ENCODE measurements at places on chromosomes 7 and 10.
A peak's percentile ranks its signal among the peaks of the same experiment; 100 is the strongest.

GRCh38 chr10:129626309-129626708 lies 159.3 kb downstream of the MGMT start:
- DNase-seq = no peak

GRCh38 chr7:138247081-138247480 lies 170.8 kb downstream of the AKR1D1 start:
- DNase-seq = no peak

- peak; percentile 21 for DNase-seq
These were observed 2.4 kb upstream of the PKD1L1 start for GRCh38 chr7:47950714-47951113.

GRCh38 chr7:77266291-77266794 lies 66.7 kb upstream of the FGL2 start:
- DNase-seq = no peak

DNA sequence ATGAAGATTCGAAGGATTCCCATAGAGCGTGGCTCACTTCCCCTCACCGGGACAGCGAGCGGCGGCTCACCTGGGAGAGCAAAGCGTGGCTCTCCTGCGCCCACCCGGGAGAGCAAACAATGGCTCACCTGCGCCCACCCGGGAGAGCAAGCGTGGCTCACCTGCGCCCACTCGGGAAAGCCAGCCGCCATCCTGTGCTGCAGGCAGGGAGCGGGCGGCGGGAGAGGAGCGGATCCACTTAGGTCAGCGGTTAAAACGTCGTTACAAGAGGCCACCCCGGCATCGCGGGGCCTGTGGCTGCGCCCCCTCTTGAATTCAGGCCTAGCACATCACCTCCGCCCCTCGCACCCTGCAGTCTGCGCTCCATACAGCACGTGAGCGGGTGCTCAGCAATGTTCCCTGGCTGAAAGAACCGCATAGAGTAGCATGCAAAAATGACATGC lies 461 bp upstream of the FIGNL1 start:
- DNase-seq = no peak

DNA sequence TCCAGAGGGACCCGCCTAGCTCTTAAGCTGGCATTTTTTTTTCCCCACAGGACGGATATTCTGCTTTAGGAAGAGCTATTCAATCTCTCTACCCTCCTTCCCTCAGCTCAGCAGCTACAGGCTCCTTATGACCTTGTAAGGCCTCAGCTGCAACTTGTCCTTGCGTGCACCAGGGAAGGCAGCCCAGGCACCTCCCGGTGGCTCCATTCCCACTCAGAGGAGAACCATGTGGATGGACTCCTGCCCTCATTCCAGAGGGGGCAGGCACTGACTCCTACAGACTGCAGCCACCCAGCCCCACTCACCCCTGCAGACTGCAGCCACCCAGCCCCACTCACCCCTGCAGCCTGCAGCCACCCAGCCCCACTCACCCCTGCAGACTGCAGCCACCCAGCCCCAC lies 73.7 kb downstream of the ITIH5 start:
- DNase-seq = no peak

- DNase-seq = peak; percentile 82
These were observed 29.7 kb upstream of the SEC61G start for GRCh38 chr7:54788664-54789063.

- no peak for DNase-seq
These were observed 79.5 kb upstream of the PRSS58 start for GRCh38 chr7:142337054-142338001.

DNA sequence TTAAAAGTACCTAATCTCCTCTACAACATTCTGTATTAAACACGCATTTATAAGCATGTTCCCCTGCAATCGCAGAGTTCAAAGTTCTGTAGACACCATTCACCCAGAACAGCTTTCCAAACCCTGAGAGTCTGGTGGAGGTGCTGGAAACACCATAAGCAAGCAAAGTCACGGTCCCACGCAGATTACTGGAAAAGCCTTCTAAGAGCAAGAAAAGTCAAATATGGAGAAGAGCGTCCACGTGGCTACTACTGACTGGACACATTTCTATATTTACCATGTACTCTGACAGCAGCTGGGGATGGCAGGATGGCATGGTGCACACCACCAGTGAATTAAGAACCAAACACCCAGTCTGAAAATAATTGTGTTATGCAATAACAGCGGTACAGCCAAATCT lies 97.7 kb downstream of the PARD3 start:
- no peak for DNase-seq

DNA sequence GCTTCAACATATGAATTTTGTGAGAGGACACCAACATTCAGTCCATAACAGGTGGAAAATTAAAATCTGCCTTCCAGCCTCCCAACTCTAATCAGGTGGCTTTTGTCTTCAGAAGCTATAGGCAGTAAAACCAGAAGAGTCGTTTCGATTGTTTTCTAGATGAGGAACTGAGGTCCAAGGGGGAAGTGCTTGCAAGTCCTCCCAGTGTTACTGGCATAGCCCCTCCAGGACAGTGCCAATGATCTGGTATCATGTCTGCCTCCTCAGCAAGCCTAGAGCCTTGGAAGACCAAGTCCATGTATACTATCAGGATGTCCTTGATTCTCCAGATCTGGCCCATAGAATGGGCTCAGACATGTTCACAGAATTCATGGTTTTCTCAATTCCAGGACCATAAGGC lies 16.9 kb downstream of the CYP26A1 start:
- DNase-seq = no peak

GRCh38 chr7:96558530-96558929 lies 151.1 kb downstream of the SEM1 start:
- no peak for DNase-seq

DNA sequence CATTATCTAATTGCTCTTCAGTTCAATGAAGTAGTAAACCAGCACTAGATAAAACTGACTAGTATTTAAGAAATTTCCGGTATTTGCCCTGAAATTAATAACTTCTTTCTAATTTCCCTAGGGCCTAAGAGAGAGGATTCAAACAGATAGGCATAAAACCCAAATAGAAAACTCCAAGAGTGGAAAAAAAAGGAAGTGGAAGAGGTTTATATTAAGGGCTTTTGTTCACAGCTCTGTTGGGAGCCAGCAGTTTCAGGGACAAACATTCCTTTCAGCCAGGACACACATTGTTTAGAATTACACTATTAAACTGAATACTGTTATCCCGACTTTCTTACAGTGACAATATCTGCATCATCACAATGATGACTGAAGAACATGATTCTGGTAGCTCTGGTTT lies 3.6 kb downstream of the ODAD2 start:
- DNase-seq = no peak

DNA sequence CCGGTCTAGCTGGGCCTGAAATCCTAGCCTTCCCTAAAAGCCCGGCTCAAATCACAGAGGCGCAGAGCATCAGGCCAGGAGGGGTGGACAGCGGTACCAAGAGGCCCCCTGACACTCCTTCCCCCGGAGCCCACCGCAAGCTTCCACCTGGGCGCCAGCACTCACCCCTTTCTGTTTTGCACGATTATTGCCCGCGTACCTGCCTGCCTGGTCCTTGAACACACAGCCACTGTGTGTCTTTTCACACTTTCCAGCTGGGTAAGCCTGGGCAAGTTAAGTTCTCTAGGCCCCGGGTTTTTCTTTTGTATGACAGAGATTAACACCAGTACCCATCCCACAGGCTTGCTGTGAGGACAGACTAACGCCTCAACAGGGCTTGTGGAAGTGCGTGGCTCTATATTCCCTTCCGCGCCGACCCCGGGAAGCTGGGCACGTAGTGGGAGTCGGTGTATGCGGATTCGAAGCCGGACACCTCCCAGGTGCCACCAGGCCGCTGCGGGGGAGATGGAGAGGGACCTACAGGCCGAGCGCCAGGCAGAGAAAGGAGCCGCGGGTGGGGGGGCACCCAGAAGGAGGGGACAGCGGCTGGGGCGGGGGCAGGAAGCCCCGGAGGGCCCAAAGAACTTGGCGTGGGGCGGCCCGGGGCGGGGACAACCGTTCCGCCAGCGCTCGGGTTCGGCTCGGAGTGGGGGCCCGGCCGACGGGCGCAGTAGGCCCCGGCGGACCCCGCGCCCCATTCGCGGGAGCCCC lies 792 bp downstream of the ZNF746 start:
- peak; percentile 15 for DNase-seq

DNA sequence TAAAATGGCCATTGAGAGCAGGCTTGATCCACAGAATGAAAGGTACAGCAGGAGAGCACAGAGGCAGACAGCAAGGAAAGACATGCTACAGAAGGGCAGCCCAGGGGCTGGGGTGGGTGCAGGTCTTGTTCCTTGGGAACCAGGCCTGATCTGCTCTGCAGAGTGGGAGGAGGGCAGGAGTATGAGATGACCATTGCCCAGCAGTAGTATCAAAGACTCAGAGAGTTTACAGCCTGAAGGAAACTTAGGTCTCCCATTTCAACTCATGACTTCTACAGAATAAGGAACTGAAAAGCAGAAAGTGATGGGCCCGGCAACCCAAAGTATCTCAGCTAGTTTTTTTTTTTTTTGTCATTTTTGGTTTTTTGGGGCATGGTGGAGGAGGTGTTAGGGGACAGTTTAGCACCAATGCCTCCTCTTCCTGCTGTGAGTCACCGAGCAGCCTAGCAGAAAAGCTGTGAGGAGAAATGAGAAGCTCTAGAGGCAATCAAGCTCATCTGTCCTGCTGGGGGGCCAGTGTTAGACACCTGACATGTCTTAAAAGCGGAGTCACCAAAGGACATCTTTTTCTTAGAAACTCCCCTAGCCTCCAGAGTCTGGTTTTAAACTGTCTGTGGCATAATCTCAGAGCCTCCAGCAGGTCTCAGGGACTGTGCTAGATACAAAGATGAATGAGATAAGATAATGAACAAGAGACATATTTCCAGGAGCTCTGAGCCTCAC lies 34.3 kb upstream of the HERPUD2 start:
- no peak for DNase-seq

- DNase-seq = peak; percentile 56
These were observed at the start of gene CCSER2 for GRCh38 chr10:84328418-84329195. CCSER2 (plus strand) TSS chr10:84328589; CDS start chr10:84371053, 42,464 bp downstream.

DNA sequence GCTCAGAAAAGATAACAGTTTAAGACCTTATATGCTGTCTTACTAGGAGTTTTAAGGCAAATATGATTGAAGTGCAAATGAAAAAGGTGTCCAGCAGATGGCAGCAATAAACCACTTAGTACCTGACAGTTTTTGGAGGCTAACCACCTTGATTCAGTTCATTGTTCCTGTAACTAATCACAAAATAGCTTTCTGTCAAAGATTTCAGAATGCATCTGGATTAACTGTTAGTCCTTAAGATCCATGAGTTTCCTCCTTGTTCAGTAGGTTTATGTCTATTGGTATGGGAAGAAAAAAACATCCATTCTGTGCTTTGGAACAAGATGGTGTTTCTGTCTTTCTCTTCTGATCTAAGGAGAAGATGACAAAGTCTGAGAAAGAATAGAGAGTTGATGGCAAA lies 46.6 kb downstream of the CCSER2 start:
- peak; percentile 18 for DNase-seq

DNA sequence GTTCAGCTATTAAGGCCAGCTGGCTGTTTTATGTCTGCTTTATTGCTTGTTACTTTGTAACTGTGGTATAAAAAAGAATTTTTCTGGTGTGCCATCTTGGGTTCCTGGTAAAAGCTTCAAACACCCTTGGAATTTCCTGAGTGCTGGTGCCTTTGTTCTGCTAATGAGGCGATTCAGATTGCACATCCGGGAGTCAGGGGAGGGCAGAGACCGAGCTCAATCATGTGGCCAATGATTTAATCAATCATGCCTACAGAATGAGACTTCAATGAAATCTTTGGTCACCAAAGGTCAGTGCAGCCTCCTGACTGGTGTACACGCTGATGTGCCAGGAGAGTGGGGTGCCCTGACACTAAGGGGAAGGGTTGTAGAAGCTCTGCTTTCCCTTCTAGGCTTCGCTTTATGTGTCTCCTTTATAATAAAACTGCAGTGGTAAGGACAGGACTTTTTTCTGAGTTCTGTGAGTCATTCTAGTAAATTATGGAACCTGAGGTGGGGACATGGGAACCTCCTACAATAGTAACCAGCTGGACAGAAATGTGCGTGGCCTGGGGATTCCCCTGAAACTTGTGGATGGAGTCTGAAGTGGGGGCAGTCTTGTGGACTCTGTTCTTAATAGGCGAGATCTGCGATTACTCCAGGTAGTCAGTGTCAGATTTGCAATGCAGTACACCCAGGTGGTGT lies 69.4 kb upstream of the OGDHL start:
- DNase-seq = no peak

DNA sequence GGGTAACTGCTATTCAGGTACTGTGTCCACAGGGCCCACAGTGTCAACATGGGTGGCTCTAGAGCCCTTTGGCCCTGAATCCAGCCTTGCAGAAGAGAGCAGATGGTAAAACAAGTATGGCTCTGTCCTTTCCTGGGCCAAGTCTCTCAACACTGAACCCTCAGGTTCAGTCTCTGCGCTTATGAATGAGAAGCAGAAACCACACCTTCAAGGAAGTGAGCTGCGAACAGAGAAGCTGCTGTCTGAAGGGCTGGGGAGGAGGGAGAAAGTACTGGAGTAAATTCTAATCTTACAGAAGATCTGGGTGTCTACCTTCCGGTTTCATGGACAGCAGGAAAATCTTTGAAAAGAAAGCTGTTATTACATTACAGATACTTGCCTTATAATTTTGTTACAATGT lies 4.1 kb downstream of the TBRG4 start:
- DNase-seq = no peak

DNA sequence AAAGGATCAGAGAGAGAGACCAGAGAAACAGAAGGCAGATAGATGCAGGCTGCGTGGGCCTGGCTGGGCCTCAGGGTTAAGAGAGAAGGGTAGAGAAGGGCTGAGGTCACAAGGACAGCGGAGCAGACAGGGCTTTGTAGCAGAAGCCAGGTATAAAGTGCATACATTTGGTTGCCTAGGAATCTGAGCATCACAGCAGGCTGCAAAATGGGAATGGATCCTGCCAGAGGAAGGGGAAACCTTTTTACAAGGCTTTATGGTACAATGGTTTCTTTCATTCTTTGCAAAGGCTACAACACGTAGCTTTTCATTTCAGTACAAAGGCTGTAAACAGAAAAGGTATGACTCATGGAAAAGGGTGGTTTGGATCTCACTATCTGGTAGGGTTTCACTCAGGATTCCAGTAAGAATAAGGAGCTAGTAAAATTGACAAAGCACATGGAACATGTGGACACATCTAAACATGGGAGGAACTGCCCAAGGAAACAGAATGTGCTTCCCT lies 275.1 kb downstream of the DOCK4 start:
- DNase-seq = no peak

DNA sequence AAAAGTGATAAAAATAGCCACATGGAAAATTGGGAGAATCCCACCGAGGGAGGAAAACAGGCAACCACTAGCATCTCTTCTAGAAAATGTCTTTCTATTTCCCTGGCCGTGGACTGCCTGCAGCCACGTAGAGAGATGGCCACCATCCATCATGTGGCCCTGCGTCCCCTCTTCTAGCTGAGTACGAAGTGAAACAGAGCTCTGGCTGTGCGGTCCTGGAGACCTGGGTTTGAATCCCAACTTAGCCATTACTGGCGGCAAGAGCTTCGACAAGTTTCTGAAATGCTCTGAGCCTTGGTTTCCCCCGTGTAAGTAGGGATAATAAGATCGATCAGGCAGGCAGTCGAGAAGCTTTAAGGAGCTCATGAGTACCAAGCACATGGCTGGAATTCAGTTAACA lies 32.9 kb downstream of the ZCCHC24 start:
- no peak for DNase-seq

- peak; percentile 79 for DNase-seq
These were observed 62.8 kb upstream of the C7orf33 start for GRCh38 chr7:148527717-148528168.

- DNase-seq = no peak
These were observed 19.8 kb upstream of the HIPK2 start for GRCh38 chr7:139797607-139798006.

- DNase-seq = no peak
These were observed 43.8 kb downstream of the CYTH3 start for GRCh38 chr7:6228361-6229229.

- DNase-seq = peak; percentile 56
These were observed at the start of gene BMI1 for GRCh38 chr10:22320591-22321155. BMI1 (plus strand) TSS chr10:22321099; CDS start chr10:22326450, 5,351 bp downstream.
